ENCODE measurements at places on chromosomes 2 and 18.

GRCh38 chr18:38571651-38572050 lies 1006.1 kb upstream of the CELF4 start:
- no peak for DNase-seq

DNA sequence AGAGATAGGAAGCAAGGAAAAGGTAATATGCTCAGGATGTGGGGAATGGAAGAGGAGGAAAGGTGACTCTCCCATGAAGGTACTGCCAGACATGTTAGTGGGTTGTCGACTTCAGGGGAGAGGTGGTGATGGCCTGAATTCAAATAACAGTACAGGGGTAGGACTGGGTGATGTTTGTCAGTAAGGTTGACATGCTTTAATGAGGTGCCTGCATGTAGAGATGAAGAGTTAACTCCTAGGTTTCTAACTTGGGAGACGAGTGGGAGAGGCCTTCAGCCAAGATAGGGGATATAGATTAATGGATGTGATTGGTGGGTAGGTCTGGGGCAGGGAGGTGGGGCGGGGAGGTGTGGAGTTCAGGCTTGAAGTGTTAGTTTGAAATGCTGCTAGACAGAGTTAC lies 2.6 kb downstream of the NAPG start:
- DNase-seq: no peak

GRCh38 chr18:13452388-13452811 lies 233.8 kb downstream of the LDLRAD4 start:
- DNase-seq: no peak

GRCh38 chr2:78979380-78980151 lies 45.9 kb upstream of the REG3G start:
- no peak for DNase-seq

DNA sequence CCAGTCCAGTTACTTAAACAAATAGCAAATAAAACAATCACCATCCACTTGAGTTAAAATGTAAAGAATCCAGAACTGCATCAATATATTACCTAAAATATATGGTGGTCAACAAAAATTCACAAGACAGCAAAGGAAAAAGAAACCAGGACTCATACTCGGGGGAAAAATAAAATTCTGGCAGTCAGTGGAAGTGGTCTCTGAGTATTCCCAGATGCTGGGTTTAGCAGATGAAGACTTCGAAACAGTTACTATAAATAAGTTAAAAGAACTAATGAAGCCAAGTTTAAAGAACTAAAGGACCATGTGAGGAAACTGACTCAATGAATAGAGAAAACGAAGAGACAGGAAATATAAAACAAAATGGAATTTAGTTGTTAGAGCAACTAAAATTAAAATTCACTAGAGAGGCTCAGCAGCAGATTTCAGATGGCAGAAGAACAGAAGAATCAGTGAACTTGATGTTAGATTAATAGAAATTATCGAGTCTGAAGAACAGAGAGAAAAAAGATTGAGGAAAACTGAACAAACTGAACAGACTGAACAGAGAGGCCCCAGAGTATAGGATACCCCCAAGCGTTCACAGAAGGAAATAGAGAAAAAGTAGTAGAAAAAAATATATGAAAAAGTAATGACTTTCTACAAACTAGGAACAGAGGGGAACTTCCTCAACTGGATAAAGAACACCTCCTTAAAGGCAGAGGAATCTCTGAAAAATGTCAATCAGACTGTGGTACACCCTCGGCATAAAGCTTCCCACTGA lies 27.9 kb downstream of the MGAT4A start:
- no peak for DNase-seq

GRCh38 chr18:2618009-2618408 lies 37.5 kb upstream of the SMCHD1 start:
- no peak for DNase-seq

DNA sequence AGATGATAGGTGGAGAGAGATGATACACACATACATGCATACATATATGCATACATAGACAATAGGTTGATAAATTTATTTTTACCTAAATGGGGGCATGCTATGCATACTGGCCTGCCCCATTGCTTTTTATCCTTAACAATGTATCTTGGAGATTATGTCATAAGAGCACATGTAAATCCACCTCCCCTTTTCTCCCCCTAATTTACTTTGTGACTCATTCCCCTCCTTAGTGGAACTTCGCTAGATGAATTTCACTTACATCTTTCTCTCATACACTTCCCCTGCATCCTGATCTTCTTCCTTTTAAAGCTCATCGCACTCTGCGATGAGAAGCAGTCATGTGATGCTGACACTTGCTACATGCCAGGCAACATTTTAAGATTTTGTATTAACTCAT lies 223.6 kb downstream of the C1D start:
- DNase-seq: no peak

DNA sequence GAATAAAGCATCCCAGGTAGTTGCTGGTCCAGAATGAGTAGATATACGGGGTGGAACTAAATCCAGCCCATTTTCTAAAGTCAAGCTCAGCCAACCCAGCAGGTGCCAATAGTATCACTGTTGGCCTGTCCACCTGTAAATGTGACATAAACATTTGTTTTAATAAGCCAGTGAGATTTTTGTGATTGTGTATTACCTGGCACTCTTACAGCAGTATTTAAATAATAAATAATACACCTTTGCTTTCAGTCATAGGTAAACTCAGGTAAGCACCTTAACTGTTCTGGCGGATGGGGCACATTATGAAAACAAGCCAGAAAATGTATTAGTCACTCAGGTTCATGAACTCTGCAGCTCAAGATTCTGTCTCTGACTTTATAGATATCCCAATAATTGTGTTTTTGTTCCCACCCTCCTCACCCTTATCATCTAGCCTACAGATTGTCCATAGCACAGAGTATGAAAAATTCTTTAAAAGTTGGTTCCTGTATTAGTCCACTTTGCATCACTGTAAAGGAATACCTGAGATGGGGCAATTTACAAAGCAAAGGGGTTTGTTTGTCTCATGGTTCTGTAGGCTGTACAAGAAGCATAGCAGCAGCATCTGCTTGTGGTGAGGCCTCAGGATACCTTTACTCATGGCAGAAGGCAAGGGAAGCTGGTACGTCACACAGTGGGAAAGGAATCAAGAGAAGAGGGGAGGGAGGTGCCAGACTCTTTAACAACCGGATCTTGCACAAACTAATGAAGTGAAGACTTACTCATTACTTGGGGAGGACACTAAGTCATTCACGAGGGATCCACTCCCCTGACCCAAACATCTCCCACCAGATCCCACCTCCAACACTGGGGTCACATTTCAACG lies 73.0 kb upstream of the CYRIA start:
- no peak for DNase-seq

DNA sequence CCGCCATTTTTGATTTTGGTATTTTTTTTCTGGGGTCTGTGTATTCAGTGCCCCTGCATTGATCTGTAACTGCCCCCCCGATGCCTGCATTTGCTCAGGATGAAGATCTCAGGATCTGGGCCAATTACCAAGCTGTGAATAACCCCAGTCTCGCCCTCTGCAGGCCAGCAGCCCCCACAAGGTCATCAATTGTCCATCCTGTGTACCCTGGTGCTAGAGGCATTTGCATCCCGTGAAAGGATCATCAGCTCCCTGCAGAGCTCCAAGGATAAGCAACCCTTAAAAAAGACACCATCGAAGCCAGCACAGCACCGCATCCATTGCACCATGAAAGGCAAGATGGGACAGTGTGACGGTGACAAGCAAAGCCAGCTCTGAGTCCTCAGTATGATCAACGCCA lies 154.1 kb upstream of the KLHL29 start:
- DNase-seq: no peak

DNA sequence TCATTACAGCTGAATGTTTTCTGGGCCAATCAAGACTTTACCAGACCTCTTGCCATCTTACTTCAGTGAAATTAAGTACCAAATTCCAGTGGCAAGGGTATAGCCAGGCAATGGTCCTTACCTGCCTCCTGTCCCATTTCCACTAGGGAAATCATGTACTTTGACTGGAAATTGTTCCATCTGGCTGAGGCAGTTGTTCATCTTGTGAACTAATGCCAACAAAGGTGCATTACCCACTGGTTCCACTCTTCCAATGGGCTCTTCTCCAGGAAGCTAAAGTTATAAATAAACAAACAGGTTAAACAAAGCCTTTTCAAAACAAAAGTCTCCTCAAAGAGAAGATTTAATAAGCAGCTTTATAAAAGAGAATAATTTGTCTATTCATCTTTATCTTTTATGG lies 80.7 kb upstream of the DNER start:
- no peak for DNase-seq

DNA sequence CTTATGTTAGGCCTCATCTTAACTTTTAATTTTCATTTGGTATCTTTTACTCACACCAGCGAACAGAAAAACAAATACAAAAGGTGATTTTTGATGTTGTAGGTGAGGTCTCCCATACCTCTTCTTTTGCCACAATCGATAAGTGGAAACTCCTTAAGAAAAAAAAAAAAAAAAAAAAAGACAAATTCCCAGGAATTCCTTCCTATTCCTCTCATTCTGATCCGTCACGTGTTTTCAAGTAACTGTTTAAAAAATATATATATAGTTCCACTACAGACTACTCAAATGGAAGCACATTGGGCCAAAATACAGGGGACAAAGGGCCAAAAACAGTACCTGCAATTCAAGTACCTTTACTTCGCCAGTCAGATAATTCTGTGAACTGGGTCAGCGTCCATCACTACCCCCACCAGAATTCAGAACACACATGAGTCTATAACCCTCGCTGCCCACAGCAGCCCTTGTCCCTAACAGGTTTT lies 16.5 kb downstream of the NMUR1 start:
- no peak for DNase-seq

GRCh38 chr18:59659508-59660170 lies 37.6 kb downstream of the CCBE1 start:
- DNase-seq: no peak

GRCh38 chr18:48195787-48196186 lies 213.4 kb downstream of the ZBTB7C start:
- no peak for DNase-seq

DNA sequence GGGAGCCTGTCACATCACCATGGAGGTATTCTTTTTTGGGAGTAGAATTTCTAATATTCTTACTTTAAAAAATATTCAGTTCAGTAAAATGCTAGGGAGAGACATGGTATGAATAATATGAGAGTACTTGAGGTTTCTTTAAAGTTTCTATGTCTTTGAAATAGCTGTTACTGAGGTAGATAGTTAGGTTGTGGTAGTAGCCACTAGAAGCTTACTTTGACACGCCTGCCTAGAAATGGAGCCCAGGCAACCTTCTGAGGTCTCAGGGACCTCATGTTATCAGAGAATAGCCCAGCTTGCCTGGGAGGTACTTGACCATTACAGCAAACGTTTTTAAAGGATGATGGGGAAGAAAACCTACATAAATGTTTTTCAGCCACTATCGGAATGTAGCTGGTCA lies 131.2 kb downstream of the AGPS start:
- DNase-seq: no peak

- DNase-seq: no peak
Observed at GRCh38 chr2:10720947-10721395, 459 bp upstream of the ATP6V1C2 start.

DNA sequence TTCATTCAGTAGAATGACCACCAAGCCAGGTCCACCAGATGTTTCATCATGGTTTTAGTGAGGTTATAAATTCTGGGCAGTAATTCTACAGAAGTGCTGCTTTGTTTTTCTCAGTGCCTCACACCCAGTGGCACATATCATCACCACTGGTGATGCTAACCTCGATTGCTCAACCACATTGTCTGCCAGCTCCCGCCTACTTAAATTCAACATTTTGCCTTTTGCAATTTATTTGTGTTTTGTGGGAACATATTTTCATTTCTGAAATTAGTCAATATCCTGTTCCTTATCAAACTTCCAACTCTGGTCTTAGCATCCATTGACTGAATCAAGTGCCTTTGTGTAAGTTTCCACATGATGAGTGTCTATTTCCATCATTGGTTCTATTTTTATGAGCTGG lies 62.3 kb upstream of the TMEM178A start:
- no peak for DNase-seq

GRCh38 chr2:233037078-233037477 lies 4.6 kb downstream of the NEU2 start:
- no peak for DNase-seq

GRCh38 chr18:51884039-51884438 lies 456.0 kb upstream of the DCC start:
- no peak for DNase-seq

GRCh38 chr2:199870581-199870980 lies 19.6 kb upstream of the FTCDNL1 start:
- DNase-seq: no peak

DNA sequence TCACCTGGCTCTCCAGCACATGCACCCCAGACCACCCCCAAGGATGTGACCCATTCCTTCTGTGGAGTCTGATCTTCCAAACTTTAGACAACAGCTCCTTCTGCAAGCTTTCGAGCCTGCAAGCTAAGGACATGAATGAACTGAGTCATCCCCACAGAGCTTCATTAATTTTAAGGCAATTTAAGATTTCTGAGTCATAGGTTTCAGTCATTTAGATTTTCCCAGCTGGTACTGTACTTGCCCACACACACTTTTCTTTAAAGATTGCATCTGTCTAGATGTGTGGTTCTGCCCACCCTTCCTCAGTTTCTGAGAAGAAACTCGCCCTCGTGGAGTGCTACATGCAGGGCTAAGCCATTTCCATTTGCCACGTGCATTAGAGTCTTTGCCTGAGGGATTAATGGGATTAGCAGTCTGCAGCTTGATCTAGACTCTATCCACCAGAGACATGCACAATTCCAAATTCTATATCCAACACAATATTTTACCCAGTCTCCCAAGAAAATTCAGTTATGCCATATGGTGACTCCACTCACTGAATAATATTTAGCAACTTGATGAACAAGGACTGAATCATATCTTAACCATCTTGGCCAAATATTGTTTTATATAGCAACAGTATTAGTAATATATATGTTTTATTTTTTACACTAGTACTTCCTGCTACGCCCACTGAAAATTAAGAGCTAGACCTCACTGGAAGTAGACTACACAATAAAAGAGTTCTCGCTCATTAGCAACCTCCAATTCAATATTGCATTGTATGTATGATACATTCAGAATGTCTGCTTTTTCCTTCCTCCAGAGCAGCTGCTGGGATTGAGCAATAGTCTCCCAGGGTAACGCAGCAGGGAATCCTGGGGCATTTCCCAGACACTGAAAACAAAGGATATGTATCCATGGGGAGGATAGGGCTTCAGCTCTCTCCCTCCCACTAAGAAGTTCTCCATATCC lies 14.3 kb upstream of the TRIB2 start:
- peak; percentile 41 for DNase-seq

DNA sequence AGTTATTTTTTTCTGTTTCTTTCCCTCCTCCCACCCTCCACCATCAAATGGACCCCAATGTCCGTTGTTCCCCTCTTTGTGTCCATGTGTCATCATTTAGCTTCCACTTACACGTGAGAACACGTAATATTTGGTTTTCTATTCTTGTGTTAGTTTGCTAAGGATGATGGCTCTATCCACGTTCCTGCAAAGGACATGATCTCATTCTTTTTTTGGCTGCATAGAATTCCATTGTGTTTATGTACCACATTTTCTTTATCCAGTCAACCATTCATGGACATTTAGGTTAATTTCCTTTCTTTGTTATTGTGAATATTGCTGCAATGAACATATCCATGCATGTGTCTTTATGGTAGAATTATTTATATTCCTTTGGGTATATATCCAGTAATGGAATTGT lies 91.3 kb upstream of the TNP1 start:
- no peak for DNase-seq
